Right hindlimb (tissue), 1 donor: ENCODE measurements at places on chromosomes 2 and 18.

DNA sequence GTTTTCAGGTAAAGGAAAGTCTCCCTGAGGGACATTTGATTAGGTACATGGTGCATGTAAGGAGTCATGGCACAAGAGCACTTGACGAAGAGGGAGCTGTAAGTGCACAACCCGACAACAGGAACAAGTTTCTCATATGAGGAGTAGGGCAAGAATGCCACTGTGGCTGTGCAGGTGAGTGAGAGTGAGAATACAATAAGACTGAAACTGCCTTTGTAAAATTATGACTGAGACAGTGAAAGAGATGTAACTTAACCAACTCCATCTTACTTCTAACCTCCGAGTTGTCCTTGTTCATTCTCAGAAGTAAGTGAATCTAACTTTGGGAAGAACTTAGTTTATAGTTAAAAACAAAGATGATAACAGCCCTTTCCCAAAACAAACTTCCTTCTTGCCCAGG lies 1025.8 kb upstream of the CNTNAP5 start:
- no peak for DNase-seq

- DNase-seq = peak; percentile 25
Measured at GRCh38 chr2:191539068-191539467, 138.9 kb upstream of the NABP1 start.

- DNase-seq = no peak
Measured at GRCh38 chr2:185201063-185201462, 537.5 kb upstream of the FSIP2 start.

GRCh38 chr2:195737511-195738325 lies 80.7 kb downstream of the SLC39A10 start:
- no peak for DNase-seq

DNA sequence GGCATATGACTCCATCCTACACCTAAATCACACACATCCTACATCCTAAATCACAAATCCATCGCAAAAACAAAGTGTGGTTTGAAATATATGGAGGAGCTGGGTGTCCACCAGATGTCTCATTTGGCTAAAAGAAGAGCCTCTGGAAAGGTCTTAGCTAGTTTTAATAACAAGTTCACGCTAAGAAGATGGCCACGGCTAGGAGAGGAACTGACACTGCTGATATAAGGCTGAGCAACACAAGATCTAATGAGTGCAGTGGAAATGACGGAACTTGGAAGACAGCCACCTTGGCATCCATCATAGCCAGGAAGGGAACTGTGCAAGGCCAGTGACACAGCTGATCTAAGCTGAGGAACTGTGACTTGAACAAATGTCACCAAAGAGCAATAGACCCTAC lies 60.0 kb upstream of the AGAP1 start:
- peak; percentile 43 for DNase-seq

DNA sequence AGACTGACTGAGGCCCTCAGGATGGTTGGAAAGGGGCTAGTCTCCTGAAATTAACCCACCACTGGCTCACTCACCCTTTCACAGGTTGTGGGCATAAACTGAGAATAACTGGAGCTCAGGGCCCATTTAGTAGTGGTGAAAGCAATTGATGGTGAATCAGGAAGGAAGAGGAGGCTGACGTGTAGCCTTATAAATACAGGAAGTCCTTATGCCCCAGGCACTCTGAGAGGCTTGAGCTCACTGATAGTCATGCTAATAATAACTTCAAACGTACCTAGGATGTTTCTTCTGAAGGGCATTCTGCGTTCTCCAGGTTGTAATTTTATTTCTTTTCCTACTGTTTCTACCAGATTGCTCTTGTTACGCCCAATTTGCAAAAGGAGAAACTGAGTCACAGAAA lies 328.4 kb downstream of the CLIP4 start:
- no peak for DNase-seq

- no peak for DNase-seq
Measured at GRCh38 chr2:29485117-29485516, 369.9 kb downstream of the CLIP4 start.

GRCh38 chr2:36769106-36769505 lies 72.6 kb downstream of the VIT start:
- DNase-seq = no peak

DNA sequence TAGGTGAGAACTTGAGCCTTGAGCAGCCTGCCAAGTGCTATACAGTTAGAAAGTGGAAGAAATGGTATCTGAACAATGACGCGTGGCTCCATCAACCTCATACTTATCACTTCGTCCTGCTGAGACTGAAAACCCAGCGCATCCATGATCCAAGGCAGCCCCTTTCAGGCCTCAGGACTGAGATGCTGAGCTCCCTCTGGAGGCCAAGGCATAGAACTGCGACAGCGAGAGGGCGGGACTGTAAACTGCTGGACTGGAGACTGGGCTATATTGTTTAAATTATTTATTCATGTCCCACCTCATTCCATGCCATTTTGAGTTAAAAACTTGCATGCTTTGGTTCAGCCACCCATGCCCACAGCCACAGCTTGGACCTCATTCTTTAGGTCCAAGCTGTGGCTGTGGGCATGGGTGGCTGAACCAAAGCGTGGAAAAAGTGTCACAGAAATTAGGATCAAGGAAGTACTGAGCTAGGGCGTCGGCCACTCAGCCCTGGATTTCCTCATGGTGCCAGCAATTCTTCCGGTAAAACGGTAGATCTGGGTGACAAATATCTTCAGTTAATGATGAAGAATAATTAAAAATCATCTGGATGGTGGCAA lies 195.5 kb downstream of the L3MBTL4 start:
- DNase-seq = peak; percentile 39

DNA sequence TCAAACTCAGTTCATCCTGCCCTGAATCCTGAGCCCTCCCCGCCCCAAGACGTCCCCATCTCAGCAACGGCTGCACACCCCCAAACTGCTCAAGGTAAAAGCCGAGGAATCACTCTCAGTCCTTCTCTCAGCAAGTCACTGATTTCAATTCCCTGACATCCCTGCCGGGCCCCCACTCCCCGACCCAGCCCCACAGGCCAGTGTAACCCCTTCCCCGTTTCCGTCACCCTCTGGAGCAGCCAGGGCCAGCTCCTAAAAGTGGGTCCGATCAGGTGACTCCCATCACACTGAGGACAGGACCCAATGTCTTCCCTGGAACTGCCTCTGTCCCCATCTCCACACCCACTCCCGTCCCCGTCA lies 20.5 kb downstream of the SNORC start:
- DNase-seq = no peak

DNA sequence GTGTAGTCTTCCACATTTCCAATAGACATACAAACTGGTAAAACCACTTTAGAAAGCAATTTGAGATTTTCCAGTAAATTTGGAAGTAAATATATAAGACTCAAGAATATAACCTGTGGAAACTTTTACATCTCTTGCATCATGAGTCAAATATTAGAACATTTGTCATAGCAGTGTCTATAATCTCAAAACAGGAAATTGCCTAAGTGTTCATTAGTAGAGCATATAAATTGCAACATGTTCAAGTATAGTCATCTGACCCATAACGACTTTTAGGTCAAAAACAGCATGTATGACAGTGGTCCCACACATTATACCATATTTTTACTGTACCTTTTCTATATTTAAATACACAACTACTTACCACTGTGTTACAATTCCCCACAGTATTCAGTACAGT lies 555.9 kb upstream of the VRK2 start:
- no peak for DNase-seq
